ENCODE measurements at places on chromosomes 1 and 21. TPM values are rescaled to one million over a fixed set of nuclear protein-coding genes. Genes with fewer than 3 reads are reported as not detected.

GRCh38 chr21:34690041-34690792, 21.4 kb downstream of the CLIC6 start:
- no peak for DNase-seq

DNA sequence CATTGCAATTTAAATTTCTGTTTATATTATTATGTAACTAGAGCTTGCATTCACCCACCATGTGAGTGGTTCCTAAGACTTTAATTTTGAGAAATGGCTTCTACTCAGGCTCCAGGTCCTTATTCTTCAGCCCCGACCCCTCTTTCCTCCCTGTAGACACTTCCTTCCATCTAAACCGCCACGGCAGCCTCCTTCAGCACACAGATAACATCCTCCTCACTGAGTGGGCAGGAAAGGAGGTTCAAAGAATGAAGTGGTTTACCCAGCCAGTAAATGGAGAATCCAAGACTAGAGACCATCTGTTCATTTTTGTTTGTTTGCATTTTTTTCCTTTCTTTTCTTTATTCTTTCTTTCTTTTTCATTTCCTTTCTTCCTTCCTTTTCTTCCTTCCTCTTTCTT, 37.1 kb upstream of the SOD1 start:
- DNase-seq: no peak

DNA sequence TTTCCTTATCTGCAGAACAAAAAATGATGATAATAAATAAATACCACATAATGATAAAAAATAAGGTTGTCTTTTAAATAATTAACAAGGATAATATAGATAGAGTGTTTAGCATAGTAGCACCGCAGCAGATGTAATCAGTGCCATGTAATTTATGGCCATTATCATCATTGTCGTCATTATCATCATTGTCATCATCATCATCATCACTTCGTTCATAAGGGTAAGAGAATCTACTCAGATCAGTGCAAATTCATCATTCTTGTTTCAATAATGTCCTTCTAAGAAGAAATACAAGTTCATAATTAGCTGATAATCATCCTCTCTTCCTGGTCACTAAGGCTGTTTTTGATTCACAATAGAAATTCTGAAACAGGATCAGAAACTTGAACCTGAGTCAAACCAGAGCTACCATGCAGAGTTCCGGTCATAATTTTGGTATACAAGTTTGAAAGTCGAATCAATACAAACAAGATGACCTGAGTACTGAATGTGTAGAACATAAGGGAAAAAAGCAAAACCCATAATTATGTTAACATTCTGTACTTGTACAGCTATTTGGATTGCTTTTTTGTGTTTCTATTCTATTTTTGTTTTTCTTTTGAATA, 172.0 kb downstream of the LRRC40 start:
- DNase-seq: no peak

- no peak for DNase-seq
Observed at GRCh38 chr1:15146971-15147376, 6.6 kb upstream of the TMEM51 start.

- DNase-seq: no peak
Observed at GRCh38 chr21:37843191-37843590, 73.1 kb downstream of the KCNJ6 start.

- peak; percentile 87 for DNase-seq
Observed at GRCh38 chr1:201184307-201185122, 6.1 kb upstream of the IGFN1 start.

DNA sequence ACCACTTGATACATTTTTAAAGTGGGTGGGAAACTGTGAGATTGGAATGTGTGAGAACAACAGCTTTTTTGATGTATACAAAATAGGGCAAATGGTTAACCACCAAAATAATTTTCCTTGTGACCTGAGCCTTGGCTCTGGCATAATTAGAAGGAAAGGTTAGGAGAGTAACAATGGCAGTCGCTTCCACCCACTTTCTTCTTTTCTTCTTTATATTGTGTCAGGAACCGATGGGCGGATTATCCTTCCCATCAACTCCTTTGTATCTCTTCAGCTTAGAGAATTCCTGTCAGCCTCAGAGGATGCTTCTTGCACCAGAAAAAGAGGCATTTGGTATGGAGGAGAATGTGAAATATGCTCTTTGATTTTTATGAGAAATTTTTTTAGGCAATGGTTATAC, 90.6 kb downstream of the SDCCAG8 start:
- no peak for DNase-seq

- no peak for DNase-seq
Observed at GRCh38 chr1:210691039-210691610, 362.4 kb downstream of the HHAT start.

- DNase-seq: peak; percentile 22
Observed at GRCh38 chr1:170247751-170248521, 102.2 kb downstream of the NTMT2 start.

DNA sequence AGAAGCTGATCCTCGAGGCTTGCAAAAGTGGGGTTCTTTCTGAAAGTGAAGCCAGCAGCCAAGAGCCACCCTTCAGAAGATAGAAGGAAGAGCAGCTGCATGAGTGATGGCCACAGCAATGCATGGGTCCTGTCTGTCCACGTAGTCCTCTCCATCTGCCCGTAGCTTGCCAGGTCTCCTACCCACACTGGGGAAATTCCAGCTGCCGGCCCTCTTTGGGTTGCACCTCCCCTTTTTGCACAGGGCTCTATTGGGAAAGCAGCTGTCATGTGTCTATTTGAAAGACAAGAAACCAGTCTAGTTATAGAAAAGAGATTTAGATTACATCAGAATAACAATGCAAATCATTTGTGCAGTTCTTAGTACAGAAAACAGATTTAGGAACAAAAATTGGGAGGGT, 204.4 kb downstream of the GIPC2 start:
- peak; percentile 48 for DNase-seq

ZNF670 gene
- total RNA-seq: 5.4 TPM

DNA sequence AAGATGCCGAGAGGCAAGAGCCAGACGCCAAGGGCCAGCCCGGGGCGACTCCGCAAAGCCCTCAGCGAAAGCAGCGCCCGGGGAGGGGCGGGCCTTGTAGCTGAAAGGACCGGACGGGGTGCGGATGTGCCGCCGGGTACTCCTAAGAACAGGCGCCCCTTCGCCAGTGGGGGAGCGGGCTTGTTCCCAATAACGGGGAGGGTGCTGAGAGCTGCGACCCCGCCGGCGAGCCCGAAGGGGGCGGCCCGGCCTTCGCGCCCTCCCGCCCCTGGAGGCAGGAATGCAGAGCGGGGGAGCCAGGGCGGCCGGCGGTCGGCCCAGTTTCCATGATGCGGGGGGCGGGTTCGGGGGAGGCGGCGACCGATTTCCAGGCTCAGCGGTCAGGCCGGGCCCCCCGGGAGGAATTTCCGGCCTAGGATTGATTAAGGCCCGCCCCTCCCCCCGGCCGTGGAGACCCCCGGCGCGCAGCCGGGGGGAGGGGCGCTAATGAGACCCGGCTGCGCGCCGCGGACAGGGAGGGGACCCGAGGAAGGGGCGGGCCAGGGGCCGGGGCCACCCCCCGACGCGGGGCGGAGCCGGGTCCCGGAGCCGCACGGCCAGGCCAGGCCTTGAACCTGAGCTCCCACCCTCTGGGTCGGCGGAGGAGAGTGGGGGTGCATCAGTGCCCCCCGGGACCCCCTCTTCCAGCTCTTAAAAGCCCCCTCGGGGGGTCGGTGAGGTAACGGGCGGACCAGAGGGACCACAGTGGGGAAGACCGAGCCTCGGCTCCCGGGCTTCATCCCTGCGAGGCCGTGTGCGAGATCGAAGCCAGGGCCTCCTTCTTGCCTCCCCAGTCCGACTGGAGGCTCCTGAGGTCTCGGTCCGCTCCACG, 898 bp upstream of the TMEM200B start:
- DNase-seq: peak; percentile 71
